ENCODE measurements at places on chromosomes 4 and X.

GRCh38 chrX:13055486-13055885 is 11.1 kb upstream of the FAM9C start:
- no peak for DNase-seq

GRCh38 chrX:112313201-112313600 is 230.6 kb upstream of the TRPC5 start:
- no peak for DNase-seq

DNA sequence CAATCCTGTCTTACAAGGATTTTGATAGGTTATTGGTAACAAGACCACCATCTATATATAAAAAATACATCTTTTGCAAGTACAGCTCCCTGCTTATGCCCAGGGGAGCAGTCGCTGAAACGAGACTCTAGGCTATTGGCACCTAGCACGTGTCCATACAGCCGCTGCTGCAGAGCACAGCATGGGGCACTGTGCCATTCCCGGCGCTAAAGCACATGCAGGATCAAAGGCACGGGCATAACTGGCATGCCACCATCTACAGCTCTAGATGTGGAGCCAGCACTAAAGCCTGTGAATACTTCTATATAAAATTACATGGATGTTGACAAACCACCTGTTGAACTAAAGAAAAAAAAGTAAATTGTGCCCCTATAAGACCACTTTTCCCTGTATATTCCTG is 144.8 kb downstream of the COL25A1 start:
- no peak for DNase-seq

DNA sequence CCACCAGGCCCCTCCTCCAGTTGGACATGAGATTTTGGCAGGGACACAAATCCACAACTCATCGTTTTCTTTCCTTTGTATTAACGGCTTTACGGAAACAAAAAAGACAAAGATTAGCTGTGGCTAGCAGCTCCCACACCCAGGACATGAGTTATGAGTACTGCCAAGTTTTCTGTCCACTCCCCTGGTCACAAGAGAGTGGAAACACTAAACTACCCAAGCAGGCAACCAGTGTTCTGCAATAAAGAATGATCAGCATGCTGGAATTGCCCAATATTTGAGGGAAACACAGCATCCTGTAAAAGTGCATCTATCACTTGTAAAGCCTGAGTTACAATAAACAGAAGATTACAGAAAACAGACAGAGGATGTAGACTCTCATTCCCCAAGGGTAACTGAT is 358.4 kb downstream of the NLGN4X start:
- DNase-seq: no peak

GRCh38 chrX:40041915-40042314 is 55.8 kb downstream of the BCOR start:
- DNase-seq: no peak

DNA sequence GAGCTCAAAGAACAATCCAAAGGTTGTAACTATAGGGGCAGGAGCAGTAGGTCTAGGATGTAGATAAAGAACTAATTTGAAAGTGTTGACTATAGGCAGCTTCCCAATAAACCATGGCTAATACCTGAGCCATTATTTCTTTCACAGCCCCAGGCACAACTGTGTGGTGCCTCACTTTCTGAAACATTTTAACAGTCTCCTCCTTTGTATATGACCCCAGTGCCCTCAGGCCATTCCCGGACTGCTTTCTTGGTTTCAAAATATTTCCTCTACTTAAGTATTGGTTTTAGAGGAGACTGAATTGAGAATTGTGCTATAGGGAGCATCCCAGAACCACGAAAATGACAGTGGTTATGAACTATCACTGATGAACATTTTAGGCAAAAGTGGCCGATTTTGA is 728.7 kb downstream of the IL1RAPL1 start:
- no peak for DNase-seq

DNA sequence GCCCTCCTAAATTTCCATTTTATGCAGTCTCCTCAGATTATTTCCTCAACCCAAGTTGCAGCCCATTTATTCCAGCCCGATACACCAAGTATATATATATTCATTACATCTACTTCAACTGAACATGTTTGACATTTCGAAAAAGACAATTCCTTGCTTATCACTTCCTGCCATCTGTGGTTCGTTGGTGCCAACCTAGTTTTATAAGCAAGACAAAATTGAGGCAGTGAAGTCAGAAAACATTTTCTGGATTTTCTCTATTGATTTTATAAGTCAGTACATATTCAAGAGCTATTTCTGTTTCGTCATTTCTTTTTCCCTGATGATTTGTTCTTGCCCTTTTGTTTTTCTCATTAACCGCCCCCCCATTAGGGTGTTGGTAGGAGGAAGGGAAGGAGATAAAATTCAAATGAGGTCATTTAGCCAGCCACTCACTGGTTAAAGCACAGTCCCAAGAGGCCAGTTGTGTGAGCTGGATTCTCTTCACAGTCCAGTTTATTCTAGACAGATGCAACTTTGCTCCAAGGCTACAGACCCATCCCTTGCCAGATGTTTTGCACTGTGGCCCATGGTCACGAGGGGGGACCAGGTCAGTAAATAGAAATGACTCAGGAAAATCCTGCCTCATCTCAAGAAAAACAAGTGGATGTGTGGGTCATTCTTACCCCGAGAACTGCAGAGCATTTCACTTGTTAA is 20.3 kb upstream of the VEGFD start:
- no peak for DNase-seq

- DNase-seq: no peak
Observed at GRCh38 chrX:49915361-49916222, 6.8 kb upstream of the CLCN5 start.

DNA sequence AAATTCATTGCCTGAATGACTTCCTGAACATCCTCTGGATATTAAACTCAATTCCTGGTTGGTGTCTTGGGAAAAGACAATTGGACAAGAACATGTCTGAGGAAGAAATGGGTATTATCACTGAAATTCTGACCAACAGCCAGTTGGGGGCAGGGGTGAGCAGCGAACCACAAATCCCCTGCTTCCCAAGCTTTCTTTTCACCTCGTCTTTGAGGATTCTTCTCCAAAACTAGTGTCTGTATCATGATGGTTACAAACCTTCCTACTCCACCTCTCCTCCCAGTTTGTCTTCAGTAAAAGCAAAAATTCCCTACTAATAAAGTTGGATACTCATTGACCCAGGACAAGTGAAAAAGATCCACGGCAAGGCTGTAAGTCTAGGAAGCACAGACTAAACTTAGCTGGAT is 48.3 kb upstream of the WDR1 start:
- no peak for DNase-seq

- DNase-seq: no peak
Observed at GRCh38 chrX:134743091-134743490, 84.8 kb upstream of the PLAC1 start.

- no peak for DNase-seq
Observed at GRCh38 chr4:2733001-2733843, 22.9 kb downstream of the TNIP2 start.

DNA sequence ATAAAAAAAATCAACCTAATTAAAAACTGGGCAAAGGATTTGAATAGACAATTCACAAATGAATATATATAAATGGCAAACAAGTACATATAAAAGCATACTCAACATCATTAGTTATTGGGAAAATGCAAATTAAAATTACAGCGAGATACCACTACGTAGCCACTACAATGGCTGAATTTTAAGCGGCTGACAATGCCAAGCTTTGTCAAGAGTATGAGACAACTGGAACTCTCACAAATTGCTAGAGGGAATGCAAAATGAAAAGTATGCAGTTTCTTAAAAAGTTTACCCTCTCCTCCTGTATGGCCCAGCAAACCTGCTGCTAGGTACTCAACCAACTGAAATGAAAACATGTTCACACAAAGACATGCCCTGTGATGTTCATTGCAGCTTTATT is 34.8 kb downstream of the ZFP42 start:
- DNase-seq: no peak

DNA sequence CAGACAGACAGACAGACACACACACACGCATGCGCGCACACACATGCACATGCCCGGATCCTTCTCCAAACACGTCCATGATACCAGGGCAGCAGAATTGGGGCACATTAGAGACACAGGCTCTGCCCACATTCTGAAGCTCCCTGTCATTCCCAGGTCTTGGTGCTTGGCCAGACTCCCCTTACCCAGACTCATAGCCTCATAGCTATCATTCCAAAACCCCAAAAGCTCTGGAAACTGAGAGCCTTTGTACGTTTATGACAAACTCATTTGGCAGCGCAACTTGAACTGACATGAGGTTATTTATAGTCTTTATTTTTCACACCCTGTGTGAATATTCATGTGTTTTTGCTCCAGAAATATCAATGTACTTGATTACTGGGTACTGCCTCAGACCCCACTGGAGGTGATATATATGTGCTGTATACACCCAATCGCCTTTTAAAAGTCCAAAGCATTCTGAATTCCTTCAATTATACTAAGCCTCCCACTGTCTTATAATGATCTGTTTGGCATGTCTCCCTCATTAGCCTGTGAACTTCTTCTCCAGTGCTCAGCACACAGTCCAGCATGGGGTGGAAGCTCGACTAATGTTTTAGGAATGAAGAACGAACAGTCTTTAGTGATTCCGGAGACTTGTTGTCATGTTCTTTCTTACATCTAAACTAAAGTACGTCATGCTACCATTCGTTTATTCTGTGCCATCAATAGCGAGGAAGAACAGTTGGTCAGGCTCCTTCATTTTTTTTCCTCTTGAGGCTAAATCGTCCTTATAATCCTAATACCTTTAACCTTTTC is 45.0 kb downstream of the RTL9 start:
- DNase-seq: no peak

DNA sequence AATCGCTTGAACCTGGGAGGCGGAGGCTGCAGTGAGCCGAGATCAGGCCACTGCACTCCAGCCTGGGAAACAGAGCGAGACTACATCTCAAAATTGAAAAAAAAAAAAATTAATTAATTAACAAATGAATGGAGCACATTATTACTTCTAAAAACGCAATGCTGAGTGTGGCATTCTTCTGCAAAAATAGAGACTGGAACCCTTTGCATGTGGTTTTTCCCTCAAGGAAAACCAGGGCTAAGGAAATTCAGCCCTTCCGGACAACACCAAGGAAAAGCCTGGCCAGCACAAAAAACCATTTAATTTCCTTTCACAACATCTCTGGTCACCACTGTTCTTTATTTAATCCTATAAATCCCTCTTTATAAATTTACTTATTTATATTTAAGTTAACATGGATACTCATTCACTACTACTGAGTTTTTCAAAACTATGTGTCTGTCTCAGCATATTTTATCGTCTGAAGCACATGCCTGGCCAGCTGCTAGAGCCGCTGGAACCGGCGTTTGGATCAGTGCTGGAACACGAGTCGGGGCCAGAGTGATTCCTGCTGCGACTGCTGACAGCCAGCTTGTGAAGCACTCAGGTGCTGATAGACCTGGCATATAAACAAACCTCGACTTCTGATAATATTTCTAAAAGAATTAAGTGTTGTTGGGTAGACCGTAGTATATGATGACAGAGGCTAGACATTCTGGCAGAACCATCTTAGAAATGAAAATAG is 84.5 kb upstream of the WWC2 start:
- DNase-seq: peak; percentile 42
